Suprapubic skin (tissue), 4 donors: ENCODE measurements at places on chromosomes 1 and 21.

DNA sequence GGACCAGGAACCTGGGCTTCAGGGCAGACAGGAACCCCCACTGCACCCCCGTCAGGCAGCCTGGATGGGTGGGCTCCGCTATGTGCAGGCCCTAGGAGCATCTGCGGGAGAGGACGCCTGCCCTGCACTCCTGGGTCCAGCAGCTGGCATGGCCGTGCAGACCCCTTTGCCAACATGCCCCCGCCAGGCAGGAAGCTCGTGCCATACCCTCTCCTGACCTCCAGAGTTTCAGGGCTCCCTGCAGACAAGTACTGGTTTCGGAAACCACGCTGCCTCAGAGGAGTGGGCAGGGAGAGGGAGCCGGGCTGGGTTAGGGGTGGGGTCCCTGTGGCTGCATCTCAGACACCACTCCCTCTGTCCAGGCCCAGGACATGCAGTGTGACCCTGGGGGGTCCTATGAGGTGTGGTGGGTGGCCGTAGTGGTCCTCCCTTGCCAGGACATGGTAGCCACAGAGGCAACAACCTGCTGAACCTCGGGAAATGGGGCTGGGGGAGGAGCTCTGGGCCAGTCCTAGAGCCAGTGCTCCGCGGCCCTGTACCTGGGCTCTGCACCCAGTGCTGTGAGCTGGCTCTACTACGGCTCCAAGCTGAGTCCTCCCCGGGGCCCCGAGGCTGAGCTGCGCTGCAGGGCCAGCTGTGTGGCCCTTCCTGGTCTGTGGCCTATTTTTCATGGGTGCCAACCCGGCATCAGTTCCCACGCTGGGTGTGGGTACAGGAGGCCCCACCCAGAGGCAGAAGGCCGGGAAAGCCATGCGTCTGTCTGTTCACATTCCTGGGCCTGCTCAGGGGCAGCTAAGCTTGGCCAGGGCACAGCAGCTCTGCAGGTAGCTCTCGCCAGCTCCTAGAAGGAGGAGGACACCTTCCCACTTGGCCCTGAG, 1.4 kb downstream of the PLEKHN1 start:
- no peak for DNase-seq

DNA sequence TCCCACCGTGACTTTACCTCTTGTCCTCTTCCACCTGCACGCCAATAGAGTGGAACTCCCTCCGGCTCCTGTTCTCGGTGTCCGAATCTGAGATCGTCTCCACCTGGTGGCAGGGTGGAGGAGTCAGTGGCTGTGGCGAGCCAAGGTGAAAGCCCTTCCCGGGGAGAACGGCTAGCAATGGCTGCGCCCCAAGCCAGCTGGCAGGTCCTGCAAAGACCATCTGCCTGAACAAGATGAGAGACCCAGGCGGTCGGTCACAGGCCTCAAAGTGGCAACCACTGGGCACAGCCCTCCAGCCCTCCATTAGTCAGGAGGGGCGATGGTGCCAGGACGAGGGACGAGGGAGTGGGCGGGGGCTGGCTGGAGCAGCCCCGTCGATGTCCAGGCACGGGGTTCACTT, 25.4 kb upstream of the SMIM12 start:
- DNase-seq, result no peak

- DNase-seq, result no peak
These were observed 327.3 kb downstream of the SIPA1L2 start for GRCh38 chr1:232302376-232303221.

DNA sequence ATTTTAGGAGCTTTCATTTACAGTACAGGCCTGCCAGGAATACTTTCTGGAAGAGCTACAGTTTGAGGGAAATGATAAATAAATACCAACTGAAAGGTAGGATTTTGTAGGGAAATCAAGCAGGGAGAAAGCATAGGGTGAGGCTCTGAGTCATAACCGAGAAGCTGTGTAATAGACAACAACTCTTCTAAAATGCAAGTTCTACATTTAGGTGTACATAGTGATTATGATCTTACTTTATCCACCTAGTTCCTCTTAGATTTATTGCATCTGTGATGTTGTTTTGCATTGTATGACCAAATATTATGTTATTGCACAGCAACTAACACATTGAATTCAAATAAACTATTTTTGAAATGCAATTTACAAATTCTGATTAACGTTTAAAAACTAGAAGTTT, 819.3 kb downstream of the PLA2G4A start:
- no peak for DNase-seq

DNA sequence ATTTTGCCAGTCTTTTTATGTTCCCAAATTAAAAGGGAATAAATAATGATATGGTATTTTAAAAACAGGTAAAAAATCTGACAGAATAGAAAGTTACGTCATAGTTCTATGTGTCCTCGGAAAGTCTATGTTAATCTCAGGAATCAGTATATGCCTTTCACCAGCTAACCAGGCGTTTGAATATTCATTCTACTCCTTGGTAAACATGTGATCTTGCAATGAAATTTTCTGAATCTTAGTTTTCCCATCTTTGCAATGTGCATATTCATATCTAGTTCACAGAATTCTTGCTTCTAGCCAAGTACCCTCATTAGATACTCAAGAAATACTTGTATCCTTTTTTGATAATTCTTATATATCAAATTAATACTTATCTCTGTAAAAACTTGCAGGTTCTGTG, 179.4 kb downstream of the ZP4 start:
- DNase-seq, result no peak

GRCh38 chr1:232574077-232574476, 55.9 kb downstream of the SIPA1L2 start:
- no peak for DNase-seq

- DNase-seq, result no peak
These were observed 217.0 kb downstream of the DNAH14 start for GRCh38 chr1:225146478-225146877.

- DNase-seq, result no peak
These were observed 665 bp downstream of the EFHD2 start for GRCh38 chr1:15410223-15410883.

DNA sequence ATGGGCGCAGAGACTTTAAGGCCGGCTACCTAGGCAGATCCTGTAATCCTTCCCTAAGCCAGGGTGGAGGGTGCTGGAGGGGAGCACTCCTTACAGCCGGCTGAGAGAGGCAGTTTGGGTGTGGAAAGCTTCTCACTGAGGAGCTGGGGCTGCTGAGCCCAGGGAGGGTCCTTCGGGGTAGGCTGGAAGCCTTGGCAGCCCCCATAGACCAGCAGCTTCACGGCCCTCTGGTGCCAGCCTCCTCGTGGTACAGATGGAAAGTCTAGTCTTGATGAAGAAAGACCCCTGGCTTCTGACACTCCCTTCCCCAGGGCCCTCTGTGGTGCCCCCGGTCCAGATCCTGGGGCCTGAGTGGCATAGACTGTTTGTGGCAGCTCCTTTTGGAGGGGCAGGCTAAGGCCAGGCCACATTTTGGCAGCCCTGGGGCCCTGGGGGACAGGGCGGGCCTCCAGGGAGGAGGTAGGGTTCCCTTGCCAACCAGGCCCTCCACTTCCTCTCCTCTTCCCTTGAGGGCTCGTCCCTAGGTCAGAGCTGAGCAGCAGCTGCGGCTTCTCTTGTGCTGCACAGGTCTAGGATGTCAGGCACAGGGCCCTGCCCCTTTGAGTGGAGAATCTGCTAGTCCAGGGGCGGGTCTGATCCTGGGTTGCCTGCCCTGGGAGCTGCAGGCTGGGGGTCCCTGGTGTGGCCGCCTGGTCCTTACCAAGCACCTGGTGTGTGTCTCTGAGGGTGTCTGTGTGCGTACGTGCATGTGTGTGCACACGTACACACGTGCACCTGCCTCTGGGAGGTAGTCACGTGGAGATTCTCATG, 4.8 kb downstream of the AMPD2 start:
- DNase-seq, result no peak

DNA sequence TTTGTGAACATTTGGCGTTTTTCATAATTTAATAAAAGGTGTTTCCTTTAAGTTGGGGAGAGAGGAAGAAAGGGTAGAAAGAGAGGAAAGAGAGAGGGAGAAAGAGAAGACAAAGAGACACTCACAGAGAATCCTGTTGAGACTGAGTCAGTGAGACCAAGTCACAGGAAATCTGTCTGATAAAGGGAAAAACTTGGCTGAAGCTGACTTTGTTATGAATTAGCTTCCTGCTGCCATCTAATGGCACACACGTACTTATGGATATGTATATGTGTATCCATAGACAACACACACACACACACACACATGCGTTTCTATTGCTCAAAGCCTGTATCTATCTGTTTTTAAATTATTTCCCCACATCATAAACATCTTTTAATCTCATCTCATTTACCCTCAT, 42.5 kb upstream of the DISC1 start:
- DNase-seq, result no peak

DNA sequence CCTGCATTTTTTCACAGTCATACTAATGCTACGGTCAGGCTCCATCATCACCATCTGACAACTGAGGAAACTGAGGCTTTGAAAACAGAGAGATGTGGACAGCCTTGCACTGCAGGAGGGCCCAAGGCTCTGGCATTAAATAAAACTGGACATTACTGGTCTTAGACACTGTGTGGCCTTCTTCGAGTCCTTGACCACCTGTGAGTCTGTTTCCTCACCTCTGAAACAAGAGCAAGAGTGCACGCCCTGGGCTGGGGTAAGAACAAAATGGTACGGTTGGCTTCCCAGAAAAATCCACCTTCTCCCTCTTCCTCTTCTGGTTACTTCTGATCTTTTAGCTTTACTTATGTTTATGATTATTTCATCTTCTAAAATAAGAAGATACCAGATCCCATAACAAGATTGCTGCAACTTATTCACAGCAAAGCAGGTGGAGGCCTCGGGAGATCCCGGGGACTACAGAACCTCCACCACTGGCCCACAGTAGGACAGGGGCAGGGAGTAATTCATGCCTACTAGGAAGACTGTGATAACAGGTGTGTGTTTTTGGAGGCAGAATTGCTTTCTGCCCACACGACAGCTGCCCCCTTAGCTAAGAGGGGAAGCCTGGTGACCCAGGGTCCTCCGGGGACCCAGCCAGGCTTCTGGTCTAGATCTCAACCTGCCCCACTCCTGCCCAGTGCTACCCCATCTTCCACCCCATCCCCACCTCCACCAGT, 156.4 kb upstream of the EDN2 start:
- no peak for DNase-seq

DNA sequence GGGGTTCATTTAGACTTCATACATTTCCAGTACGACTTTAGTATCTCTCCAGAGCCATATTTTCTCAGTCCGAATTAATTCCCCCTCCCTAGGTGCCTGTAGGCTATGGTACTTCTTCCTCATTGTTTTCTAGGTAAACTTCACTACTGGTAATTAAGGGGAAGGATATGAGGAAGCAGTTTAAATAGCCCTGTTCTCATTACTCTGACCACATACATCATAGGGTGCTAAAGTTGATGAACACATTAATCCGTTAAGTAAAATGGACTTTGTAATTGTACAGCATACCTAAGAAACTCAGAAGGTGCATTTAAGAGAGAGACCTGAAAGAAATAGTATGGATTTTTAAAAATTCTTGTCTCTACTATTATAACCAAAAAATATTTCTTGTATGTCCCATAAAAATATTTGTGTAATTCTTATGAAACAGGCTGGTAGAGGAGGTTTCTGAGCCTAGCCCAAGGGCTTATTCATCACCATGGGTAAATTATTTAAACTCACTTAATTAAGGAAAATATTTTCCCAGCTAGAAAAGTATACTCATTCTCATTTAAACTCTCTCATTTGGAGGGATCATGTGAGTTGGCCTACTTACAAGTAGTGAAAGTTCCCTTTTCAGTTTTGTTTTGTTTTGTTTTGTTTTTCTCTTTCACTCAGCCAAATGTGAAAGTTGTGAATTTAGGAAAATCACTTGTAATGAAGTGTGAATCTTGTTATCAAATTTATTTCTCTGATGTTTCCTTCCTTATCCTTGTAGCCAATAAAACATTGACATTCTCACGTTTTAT, 2.0 kb downstream of the PRMT6 start:
- no peak for DNase-seq

GRCh38 chr1:15272009-15272781, 25.2 kb downstream of the FHAD1 start:
- peak; percentile 65 for DNase-seq

- DNase-seq, result peak; percentile 59
These were observed 2.9 kb downstream of the NECTIN4 start for GRCh38 chr1:161086457-161086856.

GRCh38 chr1:36257375-36257767, 33.1 kb downstream of the THRAP3 start:
- no peak for DNase-seq

DNA sequence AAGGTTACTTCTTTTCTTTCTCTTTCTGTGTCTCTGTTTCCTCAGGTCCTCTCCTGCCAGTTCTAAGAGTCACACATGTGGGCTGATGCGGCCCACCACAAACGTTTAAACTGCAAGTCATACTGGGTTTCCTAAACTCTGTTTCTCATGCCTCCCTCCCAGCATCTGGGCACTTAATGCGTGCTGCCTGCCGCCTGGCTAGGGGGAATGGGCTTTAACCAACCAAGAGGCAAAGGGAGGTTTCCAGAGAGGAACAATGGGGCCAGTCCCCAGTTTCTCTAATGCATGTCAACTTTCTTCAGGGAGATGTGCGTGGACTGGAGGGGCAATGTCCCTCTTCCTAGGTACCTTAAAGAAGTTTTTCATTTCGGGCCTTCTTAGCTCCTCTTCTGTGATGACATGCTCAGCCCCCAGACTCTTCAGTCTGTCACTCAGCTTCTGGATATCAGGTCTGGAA, 19.9 kb upstream of the SRSF4 start:
- no peak for DNase-seq

DNA sequence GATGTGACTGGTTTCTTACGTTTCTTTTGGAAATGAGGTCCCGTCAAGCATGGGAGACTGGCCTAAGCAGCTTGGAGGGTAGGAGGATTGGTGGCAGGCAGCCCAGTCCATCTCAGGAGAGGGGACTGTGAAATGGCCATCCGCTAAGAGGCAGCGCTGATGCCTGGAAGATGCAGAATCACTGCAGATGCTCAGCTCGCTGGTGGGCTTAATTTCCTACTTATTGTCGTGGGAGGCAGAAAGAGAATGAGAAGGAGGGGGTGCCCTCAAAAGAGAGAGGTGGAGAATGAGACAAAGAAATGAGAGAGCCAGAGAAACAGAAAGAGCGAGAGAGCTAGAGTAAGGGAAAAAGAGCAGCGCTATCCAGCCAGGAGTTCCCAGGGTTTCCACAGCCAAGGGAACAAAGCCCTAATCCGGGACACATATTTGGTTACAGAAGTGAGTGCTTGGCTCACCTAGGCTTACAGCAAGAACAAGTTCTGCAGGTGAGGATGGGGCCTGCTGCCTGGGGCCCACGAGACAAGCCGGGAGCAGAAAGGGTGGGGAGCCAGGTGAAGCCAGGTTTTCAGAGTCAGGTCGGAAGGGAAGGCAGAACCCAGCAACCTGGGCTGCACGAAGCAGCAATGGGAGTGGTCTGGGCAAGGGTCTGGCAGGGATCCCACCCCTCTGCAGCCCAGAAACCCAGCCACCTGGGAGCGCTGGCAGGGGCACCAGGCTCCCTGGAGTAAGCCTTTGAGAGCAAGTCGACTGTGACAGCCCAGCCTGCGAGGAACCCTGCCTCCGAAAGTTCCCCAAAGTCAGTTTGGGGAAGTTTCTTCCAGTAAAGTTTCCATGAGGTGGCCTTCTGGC, 5.8 kb downstream of the ECE1 start:
- no peak for DNase-seq

DNA sequence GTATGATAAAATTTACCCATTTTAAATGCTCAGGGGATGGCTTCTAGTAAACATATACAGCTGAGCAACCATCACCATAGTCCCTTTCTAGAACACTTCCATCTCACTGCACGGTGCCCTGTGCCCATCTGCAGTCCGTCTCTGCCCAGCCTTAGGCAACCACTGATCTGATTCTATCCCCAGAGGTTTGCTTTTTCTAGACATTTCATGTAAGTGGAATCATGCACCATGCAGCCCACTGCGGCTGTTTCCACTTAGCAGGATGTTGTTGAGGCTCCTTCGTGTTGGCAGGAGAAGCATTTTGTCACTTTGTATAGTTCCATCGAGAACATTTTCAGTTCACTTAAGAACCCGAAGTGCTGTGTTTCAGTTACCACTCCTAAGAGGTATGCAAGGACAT, 27.8 kb upstream of the VAMP3 start:
- DNase-seq, result no peak
